A172 (cell line): ENCODE measurements at places on chromosomes 3 and 15. TPM values are rescaled to one million over a fixed set of nuclear protein-coding genes. Genes with fewer than 3 reads are reported as not detected.

DNA sequence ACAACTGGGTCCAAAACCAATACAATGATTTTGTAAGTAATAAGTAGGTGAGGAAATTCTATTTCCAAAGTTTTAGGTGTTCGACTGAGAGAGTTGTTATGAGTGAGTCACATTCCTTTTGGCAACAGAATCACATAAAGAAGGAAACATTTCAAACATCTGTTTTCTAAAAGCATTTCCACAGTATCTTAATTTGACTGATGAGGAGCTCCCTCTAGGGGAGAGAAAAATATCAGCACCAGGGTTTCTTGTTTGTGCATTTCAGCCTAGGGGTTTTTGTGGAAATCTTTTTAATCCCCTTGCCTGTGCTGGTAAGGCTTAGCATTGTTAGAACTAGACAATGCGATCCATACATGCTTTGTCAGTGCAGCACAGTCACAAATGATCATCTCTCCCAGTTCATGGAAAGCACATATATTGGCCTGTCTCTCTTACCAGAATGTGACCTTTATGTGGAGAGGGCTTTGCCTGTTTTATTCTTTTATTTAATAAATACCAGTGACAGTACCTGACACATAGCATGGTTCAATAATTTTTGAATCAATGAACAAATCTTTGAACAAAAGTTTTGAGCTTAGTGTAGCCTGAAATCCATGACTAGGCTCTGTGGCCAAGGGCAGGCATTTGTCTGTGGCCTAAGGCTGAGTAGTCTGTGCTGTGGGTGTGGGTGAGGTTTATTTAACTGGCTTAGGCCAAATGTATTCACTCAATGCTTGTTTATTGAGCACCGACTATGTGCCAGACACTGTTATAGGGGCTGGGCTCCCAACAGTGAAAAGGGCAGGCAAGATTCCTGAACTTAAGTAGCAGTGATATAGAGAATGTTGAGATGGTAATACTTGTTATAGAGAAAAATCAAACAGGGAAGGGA, 21.1 kb upstream of the IQCF6 start:
- peak; percentile 66 for DNase-seq

DNA sequence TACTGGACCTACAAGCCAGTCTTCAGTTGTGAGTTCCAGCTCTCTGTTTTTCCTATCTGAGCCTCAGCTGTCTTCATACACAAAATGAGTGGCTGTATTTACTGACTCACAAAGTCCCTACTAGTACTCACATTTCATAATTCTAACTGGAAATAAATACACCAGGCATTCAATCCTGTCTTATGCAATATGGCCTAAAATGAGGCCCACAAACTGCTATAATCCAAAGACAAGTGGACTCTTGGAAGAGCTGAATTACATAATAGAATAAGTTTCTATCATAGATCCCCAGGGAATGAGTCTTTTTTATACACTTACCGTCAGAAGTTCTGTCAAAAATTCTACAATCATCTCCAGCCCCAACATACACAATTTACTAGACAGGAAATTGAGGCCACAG, 211.9 kb downstream of the LRRN1 start:
- no peak for DNase-seq

- no peak for DNase-seq
Measured at GRCh38 chr3:183098536-183099025, 715 bp downstream of the MCCC1 start.

DNA sequence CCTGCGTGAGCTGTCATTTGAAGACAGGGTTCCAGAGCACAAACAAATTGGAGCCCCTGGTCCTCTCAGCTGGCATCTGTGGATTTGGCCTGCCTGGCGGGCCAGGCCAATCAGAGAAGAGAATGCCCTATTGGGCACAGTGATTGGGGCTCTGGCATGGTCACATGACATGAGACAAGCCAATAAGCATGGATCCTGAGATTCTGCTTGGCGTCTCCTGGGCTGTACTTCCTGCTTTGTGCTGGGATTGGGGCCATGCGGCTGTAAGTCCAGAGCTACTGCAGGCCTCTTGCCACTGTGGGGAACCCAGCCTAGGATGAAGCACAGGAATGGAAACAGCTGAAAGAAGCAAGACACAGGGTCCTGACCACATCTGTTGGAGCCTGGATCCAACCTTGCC, 121.4 kb downstream of the FBLN2 start:
- DNase-seq: no peak

GRCh38 chr15:39207532-39208115, 373.3 kb upstream of the THBS1 start:
- DNase-seq: no peak

GRCh38 chr3:62832553-62832952, 42.7 kb downstream of the CADPS start:
- no peak for DNase-seq

- DNase-seq: no peak
Measured at GRCh38 chr3:126342211-126342610, 15.0 kb downstream of the KLF15 start.

DNA sequence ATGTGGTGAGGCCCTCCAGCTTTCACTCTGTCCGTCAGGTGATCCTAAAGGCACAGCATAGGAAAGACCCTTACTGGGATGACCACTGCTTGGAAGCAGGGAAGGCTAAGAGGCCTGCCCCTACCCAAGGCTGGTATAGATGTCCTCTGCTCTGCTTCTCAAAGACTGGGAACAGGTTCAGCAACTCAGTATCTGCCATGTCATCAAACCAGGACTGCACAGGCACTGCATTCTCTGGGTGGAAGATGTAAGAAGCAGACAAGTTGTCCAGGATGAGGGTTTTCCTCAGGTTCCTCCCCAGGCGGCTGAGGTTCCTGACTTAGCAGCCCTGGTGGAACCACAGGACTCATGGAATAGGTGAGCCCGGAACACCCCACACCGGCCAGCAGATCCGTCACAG, 4.7 kb downstream of the FAM98B start:
- DNase-seq: no peak

DNA sequence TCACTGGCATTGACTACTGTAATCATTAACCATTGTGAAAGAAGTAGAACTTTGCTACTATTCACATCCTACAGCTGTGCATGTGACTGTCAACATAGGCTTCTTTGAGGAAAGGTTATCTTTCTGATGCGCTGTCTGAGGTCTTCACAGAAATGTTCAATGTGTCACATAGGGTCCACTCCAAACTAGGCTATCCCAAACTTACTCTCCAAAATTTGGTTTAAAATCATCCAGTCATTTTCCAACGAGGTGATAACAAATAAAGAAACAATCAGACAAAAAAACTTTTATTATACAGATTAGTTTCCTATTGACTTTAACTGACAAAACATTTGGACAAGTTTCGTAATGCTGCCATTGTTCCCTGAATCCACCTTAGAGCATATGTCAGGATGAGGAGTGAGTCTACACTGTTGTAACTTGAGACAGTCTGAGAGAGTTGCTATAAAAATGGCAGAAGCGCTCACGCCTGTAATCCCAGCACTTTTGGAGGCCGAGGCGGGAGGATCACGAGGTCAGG, 511.6 kb downstream of the PLOD2 start:
- no peak for DNase-seq

- no peak for DNase-seq
Measured at GRCh38 chr15:28861031-28861534, 12.6 kb upstream of the GOLGA6L7 start.

DNA sequence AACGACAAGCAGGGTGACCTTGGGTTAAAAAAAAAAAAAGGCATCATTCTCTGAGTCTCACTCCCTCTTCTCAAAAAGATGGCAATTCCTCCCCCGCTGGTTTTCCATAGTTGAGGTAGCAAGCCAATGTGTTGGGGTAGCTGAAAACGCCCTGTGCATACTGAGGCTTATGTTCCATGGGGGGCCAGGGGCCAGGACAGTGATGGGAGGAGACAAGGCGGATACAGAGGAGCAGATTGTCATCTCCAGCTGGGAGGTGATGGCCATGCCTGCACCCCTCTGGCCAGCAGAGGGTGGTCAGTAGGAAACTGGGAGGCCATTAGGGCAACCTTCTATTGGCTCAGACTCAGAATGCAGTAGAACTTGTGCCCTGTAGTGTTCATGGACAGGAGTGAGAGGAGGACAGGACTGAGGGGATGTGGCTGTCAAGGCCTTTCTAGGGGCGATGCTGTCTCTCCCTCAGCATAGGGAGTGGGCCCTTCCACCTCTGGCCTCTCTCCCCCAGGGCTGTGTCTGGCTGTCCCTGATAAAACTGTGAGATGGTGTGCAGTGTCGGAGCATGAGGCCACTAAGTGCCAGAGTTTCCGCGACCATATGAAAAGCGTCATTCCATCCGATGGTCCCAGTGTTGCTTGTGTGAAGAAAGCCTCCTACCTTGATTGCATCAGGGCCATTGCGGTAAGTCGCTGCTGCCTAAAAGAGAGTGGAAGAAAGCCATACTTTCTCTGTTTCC, 1.9 kb downstream of the TF start:
- no peak for DNase-seq

- DNase-seq: no peak
Measured at GRCh38 chr3:4739289-4740236, 239.7 kb upstream of the BHLHE40 start.

The SLC12A6 gene
- 5.7 and 7.6 TPM in 2 replicates for total RNA-seq

The NRROS gene
- not detected in 2 replicates for total RNA-seq

The TM4SF18 gene
- 0.45 and 2.1 TPM in 2 replicates for total RNA-seq
